AG09319 (cell line): ENCODE measurements at places on chromosomes 4 and X.

- no peak for DNase-seq
Observed at GRCh38 chr4:128385683-128386304, 98.2 kb upstream of the PGRMC2 start.

GRCh38 chr4:77413766-77414165 lies 191.9 kb upstream of the CXCL13 start:
- no peak for DNase-seq

GRCh38 chrX:116317409-116317808 lies 119.0 kb upstream of the SLC6A14 start:
- peak; percentile 72 for DNase-seq

DNA sequence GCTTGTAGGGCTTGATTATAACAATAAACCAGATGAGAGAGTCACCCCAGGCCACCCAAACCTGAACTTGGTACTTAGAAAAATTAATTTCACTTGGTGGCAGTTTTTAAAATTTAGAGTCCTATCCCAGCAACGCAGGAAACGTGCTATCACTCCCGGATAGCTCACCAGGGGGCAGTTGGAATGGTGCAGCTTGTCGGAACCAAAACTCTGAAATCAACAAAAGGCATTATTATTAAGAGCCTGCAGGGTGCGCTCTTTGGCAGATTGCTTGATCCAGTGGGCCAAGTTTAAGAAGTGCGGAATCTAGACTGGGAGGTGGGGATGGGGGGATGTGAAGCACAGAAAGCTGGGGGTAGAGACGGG lies 2.4 kb downstream of the FRAS1 start:
- peak; percentile 44 for DNase-seq

- no peak for DNase-seq
Observed at GRCh38 chrX:71998836-71999509, 88.3 kb downstream of the NHSL2 start.

DNA sequence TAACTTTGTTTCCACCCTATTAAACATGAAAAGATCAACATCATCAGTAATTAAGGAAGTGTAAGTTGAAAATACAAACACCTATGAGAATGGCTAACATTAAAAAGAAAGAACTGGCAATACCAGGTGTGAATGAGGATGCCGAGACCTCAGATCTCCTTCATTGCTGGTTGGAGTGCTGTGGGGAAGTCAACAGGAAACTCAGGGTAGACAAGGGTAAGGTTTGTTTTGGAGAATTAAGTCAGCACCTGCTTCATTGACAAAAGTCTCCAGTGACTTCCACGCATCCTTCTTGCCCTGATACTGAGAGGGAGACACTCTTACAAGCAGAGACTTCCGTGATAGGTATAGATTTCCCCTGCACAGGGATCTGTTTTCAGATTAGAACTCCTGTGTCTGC lies 106.1 kb downstream of the IRF2 start:
- DNase-seq = no peak

DNA sequence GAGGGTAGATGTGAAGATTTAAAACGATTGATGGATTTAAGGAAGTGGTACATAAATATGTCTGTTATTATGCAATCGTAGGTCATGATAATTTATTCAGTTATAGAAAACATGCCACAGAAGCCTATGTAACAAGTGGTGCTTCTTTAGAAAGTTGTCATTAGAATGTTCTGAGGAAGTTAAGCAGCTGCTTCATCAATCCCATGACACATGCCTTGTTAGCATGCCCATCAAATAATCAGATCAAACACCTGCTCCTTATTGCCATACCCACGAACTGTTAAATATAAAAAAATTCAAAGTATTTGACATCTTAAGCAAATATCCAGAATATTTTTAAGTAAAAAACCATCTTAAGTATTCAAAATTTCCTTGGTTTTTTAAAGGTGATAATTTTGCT lies 76.4 kb upstream of the MYOZ2 start:
- no peak for DNase-seq

GRCh38 chrX:107542500-107542899 lies 85.8 kb upstream of the PRPS1 start:
- DNase-seq = no peak

DNA sequence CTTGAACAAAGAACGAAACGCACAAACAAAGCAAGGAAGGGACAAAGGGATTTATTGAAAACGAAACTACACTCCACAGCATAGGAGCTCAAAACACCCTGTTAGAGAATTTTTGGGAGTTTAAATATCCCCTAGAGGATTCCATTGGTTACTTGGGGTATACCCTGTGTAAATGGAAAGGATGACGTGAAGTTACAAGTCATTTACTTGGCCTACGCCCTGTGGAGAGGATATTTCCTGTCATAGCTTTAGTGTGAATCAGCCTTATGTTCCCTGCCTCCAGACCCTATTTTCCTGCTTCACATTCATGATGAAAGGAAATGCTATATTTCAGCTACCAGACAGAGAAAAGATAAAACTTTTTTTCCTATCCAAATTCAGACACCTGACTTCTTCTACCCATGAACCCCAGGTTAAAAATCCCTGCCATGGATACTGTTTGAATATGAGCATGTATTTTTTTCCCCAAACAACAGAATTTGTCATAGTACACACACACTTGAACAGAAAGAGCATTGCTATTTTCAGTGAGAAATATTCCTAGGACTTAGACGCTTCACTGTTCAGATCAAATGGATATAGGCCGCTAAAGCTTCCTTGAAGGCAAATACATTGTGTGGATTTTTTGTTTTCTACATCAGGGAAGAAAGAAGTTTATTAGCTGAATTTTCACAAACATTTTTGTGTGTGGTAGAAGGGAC lies 20.4 kb downstream of the PIN4 start:
- DNase-seq = peak; percentile 16

GRCh38 chr4:39497909-39498726 lies 29.1 kb downstream of the UGDH start:
- DNase-seq = no peak

GRCh38 chr4:25180524-25181131 lies 20.4 kb upstream of the SEPSECS start:
- DNase-seq = no peak

DNA sequence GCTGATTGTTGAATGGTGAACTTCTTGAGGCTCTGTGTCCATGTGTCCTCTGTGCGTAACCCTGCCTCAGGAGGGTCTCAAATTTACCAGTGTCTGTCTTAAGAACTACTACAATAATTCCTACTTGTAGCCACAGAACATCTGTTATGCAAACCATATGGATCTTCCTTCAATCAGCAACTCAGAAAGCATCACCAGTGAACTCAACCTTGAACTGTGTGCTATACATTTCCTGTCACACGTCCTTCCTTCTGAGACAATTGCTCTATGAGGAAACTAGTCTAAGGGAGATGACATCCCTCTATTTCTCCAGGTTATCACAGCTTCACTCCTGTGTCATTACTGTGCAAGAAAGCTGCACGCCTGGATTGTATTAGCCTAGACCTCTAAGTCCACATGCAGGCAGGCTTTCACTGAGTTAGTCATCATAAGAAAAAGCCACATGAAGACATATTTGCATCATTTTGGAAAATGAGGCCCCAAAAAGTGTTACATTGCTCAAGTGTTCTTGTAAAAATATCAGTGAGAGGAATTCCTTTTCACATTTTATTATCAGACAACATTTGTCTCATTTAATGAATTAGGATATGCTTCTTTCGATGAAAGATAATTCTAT lies 157.8 kb downstream of the AFF2 start:
- no peak for DNase-seq

GRCh38 chr4:137067735-137068134 lies 464.6 kb downstream of the PCDH18 start:
- DNase-seq = no peak

DNA sequence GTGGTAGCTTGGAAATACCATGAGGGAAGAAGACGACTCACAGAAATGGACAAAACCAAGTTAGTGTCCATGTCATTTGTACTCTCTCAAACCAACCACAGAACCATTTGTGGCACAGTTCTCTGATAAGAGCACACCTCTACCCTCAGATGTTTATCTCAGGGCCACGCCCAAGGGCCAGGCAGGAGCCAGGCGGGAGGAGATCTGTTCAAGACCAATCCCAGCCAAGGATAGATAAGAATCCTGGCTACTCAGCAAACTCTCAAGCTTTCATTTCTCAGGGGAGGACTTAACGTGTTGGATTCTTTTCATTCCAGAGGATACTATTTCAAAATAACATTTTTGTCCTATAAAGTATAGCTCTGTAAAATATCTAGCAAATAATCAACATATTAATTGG lies 95.0 kb downstream of the NYX start:
- no peak for DNase-seq

DNA sequence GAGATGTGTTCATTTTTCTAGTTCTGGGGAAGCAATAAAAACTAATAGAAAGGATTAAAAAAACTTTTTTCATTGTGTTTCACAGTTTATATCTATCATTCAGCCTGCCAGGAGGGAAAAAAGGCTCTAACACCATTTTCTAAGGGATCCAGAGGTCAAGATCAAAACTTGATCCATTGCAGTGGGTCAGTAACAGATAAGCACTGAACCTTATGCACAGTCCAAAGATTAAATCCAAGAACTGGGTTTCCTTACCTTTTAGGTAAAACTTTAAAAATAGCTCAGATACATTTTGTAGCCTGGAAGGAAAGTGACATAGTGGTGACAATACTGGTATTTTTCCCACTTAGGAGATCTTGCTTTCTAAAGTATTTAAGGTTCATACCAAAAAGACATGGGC lies 12.7 kb downstream of the MTTP start:
- no peak for DNase-seq

GRCh38 chr4:1715002-1715758 lies 3.1 kb upstream of the SLBP start:
- DNase-seq = no peak
